Omental fat pad (tissue), 4 donors: ENCODE measurements at places on chromosomes 3 and 15. TPM values are rescaled to one million over a fixed set of nuclear protein-coding genes. Genes with fewer than 3 reads are reported as not detected.

DNA sequence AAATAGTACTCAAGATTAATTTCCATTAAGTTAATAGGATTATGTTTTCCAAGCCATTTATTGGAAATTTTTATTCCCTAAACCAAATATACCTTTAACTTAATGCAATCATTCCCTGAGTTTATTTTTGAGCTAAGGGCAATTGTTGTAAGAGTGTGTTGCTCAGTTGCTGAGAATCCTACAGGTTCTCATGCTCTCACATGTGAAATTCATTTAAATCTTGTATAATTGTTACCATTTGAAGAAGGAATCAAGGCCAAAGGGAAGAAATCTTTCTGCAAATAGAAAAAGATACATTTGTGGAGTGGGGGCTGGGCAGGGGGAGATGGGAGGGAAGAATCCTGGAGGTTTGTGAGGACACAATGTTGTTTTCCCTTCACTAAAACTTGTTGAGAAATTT lies 202.7 kb upstream of the STRIT1 start:
- no peak for DNase-seq

Gene CNTN6
- total RNA-seq, result not detected

- DNase-seq, result no peak
These were observed 115.4 kb downstream of the IGF2BP2 start for GRCh38 chr3:185709251-185709955.

DNA sequence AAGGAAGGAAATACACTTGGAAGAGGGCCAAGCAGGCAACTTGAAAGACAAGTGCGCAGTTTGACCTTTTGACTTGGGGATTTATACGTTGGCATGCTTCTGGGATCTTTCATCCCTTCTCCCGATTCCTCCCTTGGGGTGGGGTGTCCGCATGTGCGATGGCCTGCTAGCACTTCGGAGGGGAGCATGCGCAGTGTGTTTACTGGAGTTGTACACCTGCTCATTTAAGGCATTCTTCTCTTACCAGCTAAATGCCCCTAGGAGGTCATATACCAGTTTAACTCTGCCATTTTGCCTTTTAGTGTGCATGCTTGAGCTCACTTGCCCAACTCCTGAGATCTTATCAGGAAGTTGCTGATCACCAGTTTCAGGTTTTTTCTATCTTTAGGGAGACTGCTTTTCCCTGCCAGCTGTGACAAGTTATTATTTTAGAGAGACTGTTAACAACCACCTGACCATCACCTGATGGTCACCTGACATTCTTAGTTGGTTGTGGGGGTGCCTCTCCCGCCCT lies 63.5 kb downstream of the BFSP2 start:
- DNase-seq, result no peak

DNA sequence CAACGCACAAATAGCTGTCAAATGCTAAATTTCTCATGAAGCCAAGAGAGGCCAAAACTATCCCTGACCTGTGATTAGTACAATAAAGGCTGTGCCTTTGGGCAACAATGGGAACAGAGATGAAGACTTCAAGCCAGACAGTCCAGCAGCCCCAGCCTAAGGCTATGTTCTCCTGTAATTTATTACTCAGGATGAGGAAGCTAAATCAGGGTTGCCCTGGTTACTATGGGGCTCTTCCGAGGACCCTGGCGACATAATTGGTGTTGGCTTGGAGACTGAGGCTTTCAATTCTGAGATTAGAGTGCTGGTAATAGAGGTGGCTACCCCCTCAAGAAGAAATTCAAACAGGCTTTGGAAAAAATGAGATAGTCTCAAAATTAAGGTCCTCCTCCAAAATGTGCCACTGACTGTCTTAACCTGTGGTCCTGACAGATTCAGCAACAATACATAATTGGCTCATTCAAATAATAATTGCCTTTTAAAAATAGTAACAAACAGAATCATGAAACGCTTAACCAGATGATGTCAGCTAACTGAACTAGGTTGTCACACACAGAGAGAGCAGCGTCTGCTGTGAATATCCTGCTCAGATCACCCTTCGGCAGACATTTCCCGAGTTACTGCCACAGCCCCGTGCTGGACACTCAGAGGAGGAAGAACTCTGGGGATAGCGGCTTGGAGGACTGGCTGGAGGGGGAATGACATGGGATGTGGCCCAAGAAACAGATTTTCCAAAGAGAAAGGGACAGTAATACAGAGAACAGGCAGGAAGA lies 43.0 kb downstream of the NSMCE3 start:
- DNase-seq, result no peak

DNA sequence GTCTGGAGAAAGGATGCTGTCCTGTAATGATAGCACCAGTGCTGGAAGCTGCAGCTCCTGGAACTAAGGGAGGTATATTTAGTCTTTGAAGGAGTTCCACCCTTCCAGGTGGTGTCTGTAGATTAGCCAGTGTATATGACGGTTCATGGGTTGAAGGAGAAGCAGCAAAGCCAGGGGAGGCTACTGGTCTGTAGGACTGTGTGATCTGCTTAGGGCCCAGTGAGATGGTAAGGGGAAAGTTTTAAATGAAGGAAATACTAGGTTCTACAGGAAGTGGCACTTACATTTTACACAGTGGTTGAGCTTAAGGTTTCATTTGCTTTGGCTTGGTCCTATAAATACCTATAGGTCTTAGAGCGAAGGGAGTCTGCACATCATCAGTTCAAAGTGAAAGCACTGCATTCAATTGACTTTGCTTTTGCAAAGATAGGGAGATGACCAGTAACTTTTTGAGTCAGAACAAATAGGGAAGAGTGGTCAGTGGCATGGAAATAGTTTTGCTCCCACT lies 5.6 kb downstream of the SLC25A38 start:
- no peak for DNase-seq

- DNase-seq, result no peak
These were observed 75.4 kb upstream of the POLG start for GRCh38 chr15:89410039-89410435.

GRCh38 chr3:150912501-150912900 lies 7.3 kb upstream of the MINDY4B start:
- DNase-seq, result no peak

Gene ZNF502
- 7.1 TPM for total RNA-seq

- DNase-seq, result no peak
These were observed 4.2 kb downstream of the UBAP1L start for GRCh38 chr15:65110676-65111292.

GRCh38 chr3:20857636-20858035 lies 671.6 kb upstream of the SGO1 start:
- no peak for DNase-seq

DNA sequence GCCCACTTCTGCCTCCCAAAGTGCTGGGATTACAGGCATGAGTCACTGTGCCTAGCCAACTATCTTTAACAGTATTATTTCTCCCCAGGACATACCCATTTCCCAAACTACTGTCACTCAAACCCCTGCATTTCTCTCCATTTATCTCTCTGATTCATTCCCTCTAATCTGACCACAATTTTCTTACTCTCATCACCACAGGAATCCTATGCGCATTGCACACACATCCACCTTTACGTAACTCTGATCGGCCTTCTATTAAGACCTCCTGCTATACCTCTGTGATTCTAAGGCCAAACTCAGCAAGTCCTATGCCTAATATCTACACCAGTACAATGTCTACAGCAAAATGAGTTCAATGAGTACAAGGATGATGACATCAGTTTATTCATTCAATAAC lies 235.0 kb downstream of the ULK4 start:
- DNase-seq, result no peak

Gene SLC9C1
- total RNA-seq, result 0.72 TPM

DNA sequence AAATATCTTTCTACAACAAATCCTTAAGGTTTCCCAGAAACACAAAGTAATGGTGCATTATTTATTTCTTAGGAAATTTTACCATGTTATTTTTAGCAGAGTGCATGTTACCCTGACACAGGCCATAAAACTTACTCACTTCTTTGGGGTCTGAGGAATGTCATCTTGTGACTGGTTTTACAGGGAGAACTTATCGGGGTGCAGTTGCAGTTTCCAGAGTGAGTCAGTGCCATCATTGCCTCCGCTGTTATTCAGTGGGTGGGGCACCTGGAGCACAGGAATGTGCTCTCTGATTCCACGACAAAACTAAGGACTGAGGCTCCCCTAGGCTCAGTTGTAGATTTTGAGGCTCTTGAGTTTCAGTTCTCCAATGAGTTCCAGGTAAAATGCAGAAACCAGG lies 11.1 kb upstream of the GREM1 start:
- DNase-seq, result no peak

DNA sequence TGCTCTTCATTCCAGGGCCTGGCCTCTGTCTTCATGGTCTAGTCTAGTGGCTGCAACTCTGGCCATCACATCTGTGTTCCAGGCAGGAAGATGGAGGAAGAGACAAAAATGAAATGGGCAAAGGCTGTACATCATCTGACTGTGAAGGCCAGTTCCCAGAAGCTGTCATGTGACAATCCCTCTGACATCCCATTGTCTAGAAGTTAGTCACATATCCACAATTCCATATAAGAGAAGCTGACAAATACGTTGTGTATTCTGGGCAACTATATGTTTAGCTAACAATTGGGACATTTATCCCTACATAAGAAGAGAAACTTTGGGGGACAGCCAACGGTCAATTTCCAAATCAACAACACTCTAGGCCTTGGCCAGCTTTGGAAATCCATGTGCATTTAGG lies 34.5 kb upstream of the C3orf70 start:
- DNase-seq, result no peak

- no peak for DNase-seq
These were observed 25.9 kb downstream of the SERP1 start for GRCh38 chr3:150520408-150520807.

GRCh38 chr3:55202326-55202725 lies 274.5 kb upstream of the LRTM1 start:
- DNase-seq, result no peak

GRCh38 chr3:139235192-139235591 lies 108.6 kb upstream of the MRPS22 start:
- no peak for DNase-seq

DNA sequence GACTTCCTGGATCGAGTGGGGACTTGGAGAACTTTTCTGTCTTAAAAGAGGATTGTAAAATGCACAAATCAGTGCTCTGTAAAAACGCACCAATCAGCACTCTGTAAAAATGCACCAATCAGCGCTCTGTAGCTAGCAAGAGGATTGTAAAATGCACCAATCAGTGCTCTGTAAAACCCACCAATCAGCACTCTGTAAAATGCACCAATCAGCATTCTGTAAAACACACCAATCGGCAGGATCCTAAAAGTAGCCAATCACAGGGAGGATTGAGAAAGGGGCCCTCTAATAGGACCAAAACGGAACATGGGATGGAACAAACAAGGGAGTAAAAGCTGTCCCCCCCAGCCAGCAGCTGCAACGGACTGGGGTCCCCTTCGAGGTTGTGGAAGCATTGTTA lies 587.4 kb upstream of the ALCAM start:
- no peak for DNase-seq

DNA sequence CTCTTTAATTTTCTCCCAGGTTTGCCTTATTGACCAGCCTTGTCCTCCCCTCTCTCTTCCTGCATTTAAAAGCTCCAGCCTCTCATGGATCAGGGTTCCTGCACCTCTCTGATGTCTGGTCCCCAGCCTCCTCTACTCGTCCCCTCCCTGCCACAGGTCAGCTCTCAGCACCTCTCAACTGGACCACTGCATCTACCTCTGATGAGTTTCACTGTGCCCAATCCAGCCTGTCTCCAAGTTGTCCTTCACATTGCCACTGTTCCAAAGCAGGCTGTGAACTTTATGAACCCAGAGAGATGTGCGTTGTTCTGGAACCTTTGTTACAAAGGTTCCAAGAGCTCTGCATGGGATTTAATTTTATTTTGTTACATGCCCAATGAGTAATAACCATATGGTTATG lies 76.6 kb downstream of the SLCO3A1 start:
- no peak for DNase-seq

DNA sequence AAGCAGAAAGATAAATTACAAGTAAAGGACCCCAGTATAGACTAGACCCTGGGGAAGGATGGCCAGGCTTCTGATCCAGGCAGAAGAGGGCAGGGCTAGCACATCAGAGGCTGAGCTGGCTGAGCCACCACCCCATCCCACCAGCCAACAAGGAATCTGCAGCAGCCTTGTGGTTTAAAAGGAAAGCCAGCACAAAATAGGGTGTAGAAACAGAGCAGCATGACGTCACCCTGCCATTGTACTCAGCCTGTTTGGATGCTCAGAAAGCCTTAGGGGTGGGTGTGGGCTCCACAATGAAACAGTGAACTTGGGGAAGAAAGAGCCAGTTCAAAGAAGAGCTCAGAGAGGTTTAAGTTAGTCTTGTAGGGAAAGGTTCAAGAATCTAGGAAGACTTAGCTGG lies 28.2 kb downstream of the DUOX1 start:
- no peak for DNase-seq

Gene SLC35G2
- 27.8 TPM for total RNA-seq

Gene OR5K2
- not detected for total RNA-seq

DNA sequence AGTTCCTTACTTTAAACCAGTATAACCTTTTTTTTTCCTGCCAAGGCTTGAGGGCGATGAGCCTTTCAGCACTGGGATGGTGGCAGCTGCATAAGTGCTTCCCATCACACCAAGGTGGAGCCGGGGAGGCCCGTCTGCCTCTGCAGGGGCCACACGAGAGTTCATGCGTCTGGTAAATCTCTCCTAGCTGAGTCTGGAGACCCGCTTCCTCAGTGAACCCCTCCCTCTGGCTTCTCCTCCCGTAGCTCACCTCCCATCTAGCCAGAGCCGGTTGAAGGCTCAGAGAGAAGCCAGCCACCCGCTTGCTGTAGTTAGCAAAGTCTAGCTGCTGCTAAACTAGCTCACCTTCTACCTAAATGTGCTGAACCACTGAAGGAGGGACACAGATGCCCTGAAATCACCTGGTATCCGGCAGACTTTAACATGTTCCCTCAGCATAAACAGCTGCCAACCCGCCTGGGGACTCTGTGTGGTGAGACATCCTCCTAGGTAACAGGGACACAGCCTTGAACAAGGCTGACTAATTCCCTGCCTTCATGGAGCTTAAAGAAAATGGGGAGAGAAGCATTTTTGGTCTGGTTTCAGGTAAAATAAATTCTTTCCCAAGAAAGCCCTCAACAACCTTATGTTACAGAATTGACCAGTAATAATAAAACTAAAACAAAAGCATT lies 42.9 kb downstream of the RLBP1 start:
- DNase-seq, result no peak

Gene SAXO2
- total RNA-seq, result 0.19 TPM

DNA sequence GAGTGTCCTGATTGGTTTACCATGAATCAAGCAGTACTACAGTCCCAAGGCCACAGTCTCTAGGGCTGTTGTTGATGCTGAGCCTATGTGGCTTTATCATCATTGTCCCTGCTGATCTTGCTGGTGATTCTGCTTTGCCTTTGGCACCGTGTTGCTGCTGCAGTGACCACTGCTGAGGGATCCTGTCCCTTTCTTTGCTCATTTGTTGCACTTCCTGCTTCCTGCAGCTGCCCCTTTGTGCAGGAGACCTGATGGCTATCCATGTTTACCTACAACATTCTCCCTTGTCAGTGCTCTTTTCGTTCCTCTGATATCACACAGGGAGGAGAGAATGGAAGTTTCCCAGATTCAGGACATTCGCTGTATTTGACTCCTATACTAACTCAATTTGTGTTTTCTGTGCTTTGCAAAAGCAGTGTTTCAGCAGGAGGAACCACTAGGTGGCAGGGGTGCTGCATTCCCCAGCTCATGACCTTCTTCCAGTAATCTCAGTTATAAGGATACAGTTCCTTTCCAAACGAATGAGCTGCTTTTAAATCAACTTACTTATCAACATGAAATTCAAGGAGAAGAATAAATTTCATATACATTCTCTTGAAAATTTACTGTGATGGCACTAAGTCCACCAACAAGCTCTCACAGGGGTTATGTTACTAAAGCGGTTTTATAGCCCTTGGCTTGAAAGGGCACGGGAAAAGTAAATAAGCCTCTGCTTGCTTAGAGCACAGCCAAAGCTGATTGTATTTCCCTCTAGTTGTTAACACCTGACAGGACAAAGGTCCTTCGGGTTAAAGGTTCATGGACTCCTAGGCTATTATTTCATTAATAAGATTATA lies 9.7 kb upstream of the THUMPD3 start:
- no peak for DNase-seq

Gene TFDP2
- total RNA-seq, result 30.5 TPM

Gene FETUB
- total RNA-seq, result not detected
